ENCODE measurements at places on chromosomes 3 and 15.

GRCh38 chr3:188974856-188975599 is 196.7 kb upstream of the TPRG1 start:
- no peak for DNase-seq

GRCh38 chr15:91258415-91258759 is 158.3 kb downstream of the SV2B start:
- DNase-seq: no peak

- no peak for DNase-seq
These were observed 43.4 kb downstream of the ARMC8 start for GRCh38 chr3:138230525-138230924.

GRCh38 chr15:87129916-87130315 is 1050.2 kb downstream of the AGBL1 start:
- DNase-seq: no peak

GRCh38 chr15:58015565-58015964 is 49.9 kb downstream of the ALDH1A2 start:
- DNase-seq: no peak

DNA sequence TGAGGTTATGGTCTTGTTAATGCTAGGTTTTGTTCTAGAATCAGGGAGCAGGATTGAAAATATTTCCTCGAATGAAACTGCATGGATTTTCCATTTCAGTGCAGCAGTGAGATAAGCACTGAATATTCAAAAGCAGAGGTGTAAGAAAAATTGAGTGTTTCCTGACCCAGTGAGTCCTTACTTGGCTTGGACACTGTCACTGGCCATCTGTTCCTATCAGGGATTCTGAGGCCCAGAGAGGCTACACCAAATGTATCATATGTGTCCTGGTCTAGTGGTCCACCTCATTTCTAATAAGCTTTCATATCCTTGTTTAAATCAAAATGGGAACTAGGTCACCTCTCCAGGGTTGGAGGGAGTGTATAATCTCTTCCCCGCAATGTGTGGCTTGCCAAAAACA is 61.1 kb upstream of the RAD18 start:
- DNase-seq: no peak

DNA sequence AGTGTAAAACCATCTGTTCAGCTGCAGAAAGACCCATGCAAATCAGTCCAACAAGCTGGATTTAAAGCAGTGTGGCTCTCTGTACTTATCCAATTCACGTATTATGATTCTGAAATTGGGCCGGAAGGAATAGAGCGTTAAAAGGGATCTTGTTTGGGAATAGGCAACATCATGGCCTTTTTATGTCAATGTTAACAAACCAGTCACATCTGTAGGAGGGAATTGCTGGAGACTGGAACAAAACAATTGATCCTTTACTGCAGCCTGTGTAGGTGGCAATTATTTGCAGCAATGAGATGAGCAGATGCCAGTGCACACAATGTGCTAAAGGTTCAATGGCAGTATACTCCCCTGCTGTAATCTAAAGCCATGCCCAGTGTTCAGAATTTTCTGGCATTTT is 887.4 kb upstream of the ROBO1 start:
- DNase-seq: no peak

- no peak for DNase-seq
These were observed 29.1 kb upstream of the IREB2 start for GRCh38 chr15:78408961-78409360.

DNA sequence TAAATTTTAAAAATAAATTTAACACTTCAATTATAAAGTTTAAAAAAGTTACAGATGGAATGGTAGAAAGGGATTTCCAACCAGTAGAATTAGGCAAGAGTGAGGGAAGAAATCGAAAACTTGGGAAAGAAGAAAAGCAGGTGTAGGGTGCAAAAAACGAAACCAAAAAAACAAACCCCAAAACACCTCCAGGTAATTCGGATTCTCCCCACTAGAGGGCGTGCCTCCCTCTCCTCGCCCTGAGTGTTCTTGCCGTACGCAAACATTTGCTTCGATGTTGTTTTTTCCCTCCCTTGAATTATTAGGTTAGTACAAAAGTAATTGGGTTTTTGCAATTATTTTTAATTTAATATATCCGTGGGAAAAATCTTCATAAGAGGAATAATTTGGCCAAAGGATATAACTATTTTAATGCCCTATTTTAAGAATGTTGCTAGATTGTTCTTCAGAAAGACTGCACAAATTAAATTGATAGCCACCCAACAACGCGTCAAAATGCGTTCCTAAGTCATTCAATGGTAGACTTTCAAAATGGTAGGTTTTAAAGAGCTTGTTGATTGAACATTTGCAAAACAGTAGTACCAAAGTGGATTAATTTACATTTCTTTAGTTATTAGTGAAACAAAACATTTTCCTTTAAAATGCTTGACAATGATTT is 63.7 kb downstream of the SLC30A4 start:
- no peak for DNase-seq

- DNase-seq: no peak
These were observed 5.8 kb downstream of the LIPC start for GRCh38 chr15:58437531-58438105.

GRCh38 chr15:75827691-75828090 is 15.6 kb upstream of the UBE2Q2 start:
- no peak for DNase-seq

DNA sequence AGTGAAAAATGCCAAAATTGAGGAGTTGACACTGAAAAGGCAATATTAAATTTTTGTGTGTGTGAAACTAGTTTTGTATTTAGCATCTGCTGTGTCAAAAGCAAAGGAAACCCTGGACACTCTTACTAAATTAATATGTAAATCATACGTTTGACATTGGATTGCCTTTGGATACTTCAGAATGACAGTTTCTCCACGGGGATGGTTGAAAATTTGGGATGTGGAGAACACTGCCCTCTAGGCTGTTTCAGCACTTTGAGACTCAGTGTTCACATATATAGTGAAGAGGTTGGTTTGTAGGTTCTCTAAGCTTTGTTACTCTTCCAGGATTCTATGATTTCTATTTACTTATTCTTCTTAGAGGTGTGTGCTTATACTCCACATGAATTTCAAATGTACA is 3.0 kb downstream of the ROBO2 start:
- no peak for DNase-seq

- no peak for DNase-seq
These were observed 251.6 kb downstream of the RPLP1 start for GRCh38 chr15:69704229-69704628.

- no peak for DNase-seq
These were observed 40.5 kb downstream of the FEZF2 start for GRCh38 chr3:62332835-62333244.

- DNase-seq: no peak
These were observed 212.5 kb downstream of the BCHE start for GRCh38 chr3:165624761-165625160.

Measured in DMS 273 treated with DMSO at 0.1 percent for 48 hours (cell line).